ENCODE measurements at places on chromosomes 16 and 17.

- no peak for DNase-seq
Observed at GRCh38 chr17:70767102-70767701, 597.9 kb downstream of the KCNJ2 start.

DNA sequence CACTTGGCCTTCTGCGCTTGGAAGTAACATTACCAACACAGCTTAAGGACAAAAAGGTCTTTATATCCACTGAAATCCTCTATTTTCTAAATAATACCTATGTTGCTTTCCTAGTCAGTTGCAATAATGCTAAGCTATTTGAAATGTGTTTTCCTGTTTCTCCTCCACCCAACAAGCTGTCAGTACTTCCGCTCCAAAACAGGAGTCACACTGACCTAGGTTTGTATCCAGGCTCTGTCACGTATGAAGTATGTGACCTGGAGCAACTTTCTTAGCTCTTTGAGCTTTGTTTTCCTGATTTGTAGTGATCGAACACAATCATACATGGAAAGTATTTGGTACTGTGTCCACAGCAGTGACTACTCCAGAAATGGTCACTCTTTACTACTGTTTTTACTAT is 24.3 kb upstream of the MYLK3 start:
- DNase-seq: no peak

DNA sequence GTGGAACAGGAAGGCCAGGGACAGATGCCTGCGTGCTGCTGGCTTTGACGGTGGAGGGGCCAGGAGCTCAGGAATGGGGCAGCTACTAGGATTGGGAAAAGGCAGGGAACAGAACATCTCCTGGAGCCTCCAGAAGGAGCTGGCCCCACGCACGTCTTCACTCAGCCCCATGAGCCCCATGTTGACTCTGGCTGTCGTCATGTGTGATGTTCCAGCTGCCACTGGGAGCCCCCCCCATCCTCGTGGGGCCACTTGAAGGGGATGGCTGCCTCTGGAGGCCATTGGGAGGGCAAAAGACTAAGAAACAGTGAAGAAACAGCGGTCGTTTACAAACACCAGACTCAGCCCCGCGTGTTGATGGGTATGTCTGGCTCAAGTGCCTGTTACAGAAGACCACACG is 18.5 kb upstream of the APRT start:
- no peak for DNase-seq

GRCh38 chr17:38562215-38562569 is 43.6 kb downstream of the SRCIN1 start:
- no peak for DNase-seq

DNA sequence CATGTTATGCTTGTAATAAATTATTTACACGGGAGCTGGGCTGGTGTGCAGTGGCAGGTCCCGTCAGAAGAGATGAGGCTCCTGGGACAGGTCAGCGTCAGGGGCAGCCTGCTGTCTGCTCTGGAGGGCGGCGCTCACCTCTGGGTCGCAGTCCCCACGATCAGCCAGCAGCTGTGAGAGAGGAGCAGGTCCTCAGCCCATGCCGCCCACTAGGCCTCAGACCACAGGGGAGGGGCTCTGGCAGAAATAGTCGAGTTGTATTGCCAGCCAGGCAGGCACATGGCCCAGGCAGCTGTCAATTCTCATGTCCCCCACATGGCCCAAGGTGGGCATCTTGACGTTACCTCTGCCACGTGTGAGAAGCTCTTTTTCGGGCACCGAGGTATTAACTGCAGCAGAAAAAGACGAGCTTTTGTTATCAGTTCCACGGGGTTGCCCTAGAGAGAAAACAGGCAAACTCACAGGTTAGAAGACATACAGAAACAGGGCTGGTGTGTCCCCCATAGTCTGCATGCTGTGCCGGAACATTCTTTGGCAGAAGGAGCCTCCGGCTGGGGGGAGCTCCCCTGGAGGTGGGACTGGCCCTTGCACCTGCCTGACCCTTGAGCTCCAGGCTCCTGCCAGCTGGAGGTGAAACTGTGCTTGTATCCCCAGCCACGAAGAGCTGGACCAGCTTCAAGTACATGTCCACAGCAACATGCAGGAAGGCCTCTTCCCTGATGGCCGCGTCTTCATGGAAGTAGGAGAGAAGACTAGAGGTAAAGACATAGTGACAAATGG is 17.4 kb downstream of the ZNF276 start:
- DNase-seq: no peak

All from bone marrow (tissue), 2 donors.